Frontal cortex (tissue), 4 donors: ENCODE measurements at places on chromosomes 7 and 10.

GRCh38 chr7:128172151-128172550 lies 68.9 kb upstream of the LEP start:
- DNase-seq = no peak

DNA sequence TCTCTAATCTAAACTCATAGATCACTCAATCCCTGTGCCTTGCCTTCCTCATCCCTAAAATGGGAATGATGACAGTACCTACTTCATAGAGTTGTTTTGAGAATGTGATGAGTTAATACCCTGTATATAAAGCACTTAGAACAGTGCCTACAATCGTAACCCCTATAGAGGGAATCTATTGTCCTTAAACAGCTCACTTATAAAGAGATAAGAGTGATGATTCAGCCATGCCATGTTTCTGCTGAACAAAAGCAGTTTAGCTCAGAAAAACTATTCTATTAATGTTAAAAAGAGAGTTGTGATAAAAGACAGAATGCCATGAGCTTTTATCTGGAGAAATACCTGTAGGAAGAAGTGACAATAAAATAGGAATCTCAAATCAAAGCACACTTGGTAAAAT lies 63.6 kb downstream of the CUBN start:
- DNase-seq = no peak

DNA sequence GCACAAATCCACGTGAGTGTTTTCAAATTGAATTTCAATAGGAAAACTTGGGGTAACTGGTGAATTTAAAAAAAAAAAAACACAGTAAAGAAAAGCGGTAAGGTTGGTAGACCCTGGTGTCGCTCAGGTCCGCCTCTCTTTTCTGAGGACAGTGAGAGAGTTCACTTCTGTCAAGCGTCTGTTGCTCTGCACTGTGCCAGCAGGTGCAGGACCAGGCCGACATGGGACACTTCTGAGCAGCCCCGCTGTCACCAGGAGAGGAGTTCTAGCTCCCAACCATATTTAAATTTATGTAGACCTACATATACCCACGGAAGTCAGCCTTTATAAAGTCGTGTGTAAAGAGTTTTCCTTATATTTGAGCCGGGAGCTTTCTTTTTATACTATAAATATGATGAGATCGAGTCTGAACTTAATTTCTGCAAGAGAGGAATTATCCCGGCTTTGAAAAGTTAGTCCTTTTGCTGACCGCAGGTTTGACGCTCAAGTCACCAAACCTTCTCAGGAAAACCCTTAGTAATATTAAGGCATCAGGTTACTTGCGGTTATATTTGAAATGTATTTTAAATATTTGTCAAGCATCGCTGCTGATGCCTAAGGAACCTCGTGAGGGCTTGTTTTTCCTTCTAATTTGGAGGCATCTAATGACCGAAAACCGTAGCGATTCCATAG lies 531 bp downstream of the IKZF1 start:
- no peak for DNase-seq

DNA sequence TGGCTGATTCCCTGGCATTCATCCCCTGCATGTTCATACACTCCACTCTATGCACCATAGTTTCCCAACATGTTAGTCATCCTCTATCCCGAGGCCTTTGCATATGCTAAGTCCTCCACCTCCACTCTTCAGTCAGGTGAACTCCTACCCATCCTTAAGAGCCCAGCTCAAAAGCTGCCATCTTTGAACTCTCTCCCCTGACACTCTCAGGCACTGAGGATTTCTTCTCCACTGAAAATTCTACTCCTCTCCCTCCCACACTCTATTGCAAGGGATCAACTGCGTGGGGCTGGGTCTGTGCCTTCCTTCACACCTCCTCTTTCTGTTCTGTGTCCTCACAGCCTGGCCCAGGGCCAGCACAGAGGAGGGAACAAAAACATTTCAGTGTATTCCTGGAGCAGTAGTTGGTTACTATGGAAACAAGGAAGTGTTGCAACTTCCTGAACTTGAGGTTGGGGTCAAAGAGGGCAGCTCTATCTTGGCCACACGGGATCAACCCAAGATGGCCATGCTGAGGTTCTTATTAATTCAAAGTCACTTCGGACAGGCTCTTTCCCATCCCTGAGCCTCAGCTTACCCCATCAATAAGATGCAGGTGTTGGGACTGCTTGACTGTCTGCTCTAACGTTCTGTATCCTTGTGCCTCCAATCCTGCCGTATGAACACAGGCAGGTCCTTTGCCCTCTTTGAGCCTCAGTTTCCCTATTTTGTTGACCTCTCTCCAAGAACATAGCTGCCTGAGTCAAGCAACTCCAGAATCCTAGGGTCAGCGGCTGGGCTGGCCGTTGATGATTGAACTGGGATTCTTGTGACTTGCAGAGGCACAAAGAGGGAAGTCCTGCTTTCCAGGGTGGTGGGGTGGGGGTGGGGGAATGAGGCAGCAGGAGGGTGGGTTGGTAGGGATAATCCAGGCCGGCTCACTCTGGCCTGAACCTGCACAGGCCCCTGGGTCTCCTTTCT lies 15.5 kb downstream of the ZMIZ1 start:
- peak; percentile 79 for DNase-seq

- no peak for DNase-seq
These were observed 3.0 kb upstream of the VIPR2 start for GRCh38 chr7:159147687-159148086.

DNA sequence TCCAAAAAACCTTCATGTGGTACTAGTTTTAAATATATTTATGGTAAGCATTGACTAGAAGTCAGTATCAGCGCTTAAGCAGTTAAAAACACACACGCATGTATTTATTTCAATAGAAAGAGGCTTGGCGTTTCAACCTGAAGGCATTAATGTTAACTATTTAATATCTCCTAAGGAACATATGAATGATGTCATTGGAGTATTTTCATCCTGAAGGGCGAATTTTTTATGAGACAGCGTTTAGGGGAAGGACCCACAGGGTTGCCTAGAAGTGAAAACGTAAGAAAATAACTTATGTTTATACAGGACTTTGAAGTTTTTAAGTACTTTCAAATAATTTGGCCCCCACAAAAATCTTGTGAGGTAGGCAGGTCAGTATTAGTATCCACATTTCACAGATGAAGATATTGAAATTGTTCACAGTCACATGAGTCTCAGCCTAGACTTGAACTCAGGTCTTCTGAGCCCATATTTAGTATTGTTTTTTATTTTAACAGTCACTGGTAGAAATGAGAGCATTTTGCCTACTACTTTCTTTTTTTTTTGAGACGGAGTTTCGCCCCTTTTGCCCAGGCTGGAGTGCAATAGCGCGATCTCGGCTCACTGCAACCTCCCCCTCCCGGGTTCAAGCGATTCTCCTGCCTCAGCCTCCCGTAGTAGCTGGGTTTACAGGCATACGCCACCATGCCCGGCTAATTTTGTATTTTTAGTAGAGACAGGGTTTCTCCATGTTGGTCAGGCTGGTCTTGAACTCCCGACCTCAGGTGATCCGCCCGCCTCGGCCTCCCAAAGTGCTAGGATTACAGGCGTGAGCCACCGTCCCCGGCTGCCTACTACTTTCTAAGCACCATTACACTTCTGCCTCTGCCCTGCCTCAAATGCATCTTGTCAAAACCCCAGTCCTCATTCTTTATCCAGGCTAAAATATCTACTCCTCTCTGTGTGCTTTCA lies 1.8 kb downstream of the SLK start:
- no peak for DNase-seq

GRCh38 chr7:29255199-29255878 lies 60.8 kb downstream of the CHN2 start:
- DNase-seq = no peak

GRCh38 chr10:52865213-52865612 lies 92.6 kb upstream of the MBL2 start:
- DNase-seq = no peak

DNA sequence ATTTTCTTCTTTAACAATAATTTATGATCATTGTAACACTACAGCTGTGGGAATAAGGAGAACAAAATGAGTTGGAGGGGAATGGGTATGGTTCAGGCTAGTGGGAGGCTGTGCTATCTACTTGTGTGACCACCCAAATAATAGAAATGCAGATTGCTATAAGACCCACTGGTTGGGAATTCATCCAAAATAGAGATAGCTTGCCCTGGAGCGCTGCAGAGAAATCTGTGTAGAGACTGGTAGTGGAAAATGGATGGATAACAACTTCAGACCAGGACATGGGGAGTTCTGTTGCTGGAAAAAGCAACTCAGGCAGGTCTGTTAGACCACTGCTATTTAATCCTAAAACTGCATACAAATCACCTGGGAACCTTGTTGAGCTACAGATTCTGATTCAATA lies 137.1 kb upstream of the MKLN1 start:
- DNase-seq = no peak
